GM03348 (cell line): ENCODE measurements at places on chromosomes 1 and 21.

- peak; percentile 89 for DNase-seq
Measured at GRCh38 chr1:241998412-241998921, 431 bp downstream of the MAP1LC3C start.

GRCh38 chr1:117566556-117566955, 39.3 kb upstream of the TENT5C start:
- no peak for DNase-seq

- DNase-seq, result no peak
Measured at GRCh38 chr1:2337501-2337900, 53.9 kb downstream of the MORN1 start.

GRCh38 chr1:32350785-32351398, 11.4 kb downstream of the FAM229A start:
- DNase-seq, result peak; percentile 93

GRCh38 chr1:187634940-187635339, 806.2 kb downstream of the PLA2G4A start:
- DNase-seq, result no peak

- DNase-seq, result no peak
Measured at GRCh38 chr1:113243529-113243928, 146.8 kb upstream of the MAGI3 start.

DNA sequence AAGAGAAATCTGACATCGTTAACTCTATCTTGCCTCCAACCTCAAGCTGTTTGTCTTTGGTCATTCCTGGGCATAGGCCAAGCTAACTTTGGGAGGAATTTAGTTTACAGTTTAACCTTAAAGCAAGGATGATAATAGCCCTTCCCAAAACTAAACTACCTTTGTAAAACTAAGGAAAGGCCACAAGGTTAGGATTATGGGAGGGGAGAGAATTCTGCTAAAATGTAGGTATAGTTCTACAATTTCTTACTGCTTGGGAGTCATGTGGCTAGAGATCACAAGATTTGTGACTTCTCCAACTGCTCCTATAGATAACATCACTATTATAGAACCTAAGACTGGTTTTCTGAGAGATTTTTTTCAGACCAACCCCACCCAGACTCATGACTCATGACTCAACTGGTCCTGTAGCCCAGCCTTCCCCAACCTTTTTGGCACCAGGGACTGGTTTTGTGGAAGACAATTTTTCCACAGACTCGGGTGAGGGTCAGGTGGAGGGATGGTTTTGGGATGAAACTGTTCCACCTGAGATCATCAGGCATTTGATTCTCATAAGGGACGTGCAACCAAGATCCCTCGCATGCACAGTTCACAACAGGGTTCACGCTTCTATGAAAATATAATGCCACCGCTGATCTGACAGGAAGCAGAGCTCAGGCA, 70.7 kb upstream of the MUTYH start:
- DNase-seq, result no peak

GRCh38 chr1:67599085-67599484, 85.9 kb upstream of the GADD45A start:
- peak; percentile 36 for DNase-seq

DNA sequence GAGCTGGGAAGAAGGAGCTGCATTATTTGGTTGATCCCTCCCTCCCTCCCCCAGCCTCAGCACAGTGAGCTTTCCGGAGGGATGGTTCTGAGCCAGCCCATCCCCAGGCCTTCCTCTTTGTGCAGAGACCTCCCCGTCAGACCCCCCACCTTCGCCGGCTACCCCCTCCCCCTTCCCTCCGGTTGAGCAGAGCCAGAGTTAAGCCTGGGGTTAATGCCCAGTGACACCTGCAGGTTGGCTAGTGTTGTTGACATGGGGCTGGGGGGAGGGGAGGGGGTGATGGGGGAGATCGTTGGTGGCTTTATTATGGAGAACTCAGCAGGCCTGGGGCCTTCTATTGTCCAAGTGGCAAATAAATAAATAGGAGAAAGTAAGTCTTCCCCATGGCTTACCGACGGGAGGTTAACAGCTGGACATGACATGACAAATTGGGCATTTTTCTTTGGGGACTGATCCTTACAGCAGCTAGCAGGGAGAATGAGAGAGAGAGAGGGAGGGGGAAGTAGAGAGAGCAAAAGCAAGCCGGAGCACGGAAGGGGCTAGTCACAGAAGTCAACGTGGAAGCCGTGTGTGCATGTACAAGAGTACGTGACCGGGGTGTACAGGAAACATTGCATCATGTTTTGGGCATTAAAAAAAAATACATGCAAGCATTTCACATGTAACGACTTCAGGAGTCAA, 131.1 kb downstream of the TMEM53 start:
- DNase-seq, result no peak

DNA sequence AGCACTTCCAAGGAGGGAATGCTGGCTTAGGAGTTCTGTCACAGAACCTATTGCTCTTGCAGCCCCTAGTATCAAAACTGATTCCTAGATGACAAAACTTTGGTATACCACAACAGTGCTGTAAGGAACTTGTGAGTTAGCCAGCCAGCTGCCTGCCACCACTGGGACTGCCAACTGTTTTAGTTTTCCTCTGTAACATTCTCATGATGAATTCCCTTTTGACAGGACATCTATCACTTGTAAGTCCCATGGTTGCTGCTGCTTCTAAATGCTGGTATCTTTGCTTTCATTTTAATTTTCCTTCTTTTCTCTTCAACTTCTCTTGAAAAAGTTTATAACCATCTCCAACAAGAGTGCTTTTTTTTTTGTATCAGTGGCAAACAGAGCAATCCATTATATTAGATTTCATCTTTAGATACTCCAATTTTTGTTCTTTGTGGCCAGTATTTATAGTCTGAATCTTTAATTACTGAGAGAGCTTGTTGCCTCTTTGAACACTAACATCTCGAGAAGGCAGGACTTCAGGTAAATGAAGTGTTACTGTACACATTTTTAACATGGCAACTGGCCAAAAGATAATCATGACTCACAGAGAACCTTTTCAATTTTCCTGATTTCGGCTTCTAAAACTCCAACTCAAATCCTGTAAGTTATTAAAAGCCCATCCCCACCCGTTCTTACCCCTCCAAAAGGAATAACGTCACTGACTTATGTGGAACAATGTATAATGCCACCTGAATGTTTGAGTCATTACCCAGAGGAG, 19.8 kb downstream of the DBT start:
- no peak for DNase-seq

- peak; percentile 84 for DNase-seq
Measured at GRCh38 chr1:6519935-6520671, 28.6 kb upstream of the PLEKHG5 start.

GRCh38 chr1:35619237-35620121, 21.8 kb downstream of the PSMB2 start:
- no peak for DNase-seq

DNA sequence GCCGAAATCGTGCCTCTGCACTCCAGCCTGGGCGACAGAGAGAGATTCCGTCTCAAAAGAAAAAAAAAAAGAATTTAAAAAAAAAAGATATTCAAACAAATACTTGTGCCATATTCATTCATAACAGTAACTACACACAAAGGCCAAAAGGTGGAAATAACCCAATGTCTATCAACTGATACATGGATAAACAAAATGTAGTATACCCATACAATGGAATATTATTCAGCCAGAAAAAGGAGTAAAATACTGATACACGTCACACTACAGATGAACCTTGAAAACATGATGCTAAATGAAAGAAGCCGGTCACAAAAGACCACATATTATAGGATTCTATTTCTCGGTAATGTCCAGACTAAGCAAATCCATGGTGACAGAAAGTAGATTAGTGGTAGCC, 109.4 kb upstream of the SOD1 start:
- no peak for DNase-seq

DNA sequence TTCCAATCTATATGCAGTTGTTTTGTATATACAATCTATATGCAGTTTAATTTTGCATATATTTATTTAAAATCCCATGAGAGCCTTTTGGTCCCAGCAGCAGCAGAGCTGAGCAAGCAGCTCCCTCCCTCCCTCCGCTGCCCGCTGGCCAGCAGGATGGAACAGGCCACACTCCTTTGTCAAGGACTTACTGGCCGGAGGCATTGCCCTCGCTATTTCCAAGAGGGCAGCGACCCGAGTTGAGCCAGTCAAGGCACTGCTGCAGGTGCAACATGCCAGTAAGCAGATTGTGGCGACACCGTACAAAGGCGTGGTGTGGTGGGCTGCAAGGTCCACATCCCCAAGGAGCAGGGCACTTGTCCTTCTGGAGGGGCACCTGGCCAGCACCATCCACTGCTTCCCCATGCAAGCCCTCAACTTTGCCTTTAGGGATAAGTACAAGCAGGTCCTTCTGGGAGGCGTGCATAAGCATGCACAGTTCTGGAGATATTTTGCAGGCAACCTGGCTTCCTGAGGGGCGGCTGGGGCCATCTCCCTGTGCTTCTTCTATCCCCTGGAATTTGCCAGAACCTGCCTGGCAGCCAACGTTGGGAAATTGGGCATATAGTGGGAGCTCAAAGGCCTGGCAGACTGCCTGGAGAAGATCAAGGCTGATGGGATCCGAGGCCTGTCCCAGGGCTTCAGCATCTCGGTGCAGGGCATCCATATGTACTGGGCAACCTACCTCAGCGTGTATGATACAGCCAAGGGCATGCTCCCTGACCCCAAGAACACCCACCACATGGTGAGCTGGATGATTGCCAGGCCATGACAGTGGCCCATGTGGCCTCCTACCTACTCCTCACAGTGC, 92.2 kb downstream of the OSBPL9 start:
- DNase-seq, result no peak

- no peak for DNase-seq
Measured at GRCh38 chr1:246295968-246296367, 211.1 kb downstream of the SMYD3 start.

DNA sequence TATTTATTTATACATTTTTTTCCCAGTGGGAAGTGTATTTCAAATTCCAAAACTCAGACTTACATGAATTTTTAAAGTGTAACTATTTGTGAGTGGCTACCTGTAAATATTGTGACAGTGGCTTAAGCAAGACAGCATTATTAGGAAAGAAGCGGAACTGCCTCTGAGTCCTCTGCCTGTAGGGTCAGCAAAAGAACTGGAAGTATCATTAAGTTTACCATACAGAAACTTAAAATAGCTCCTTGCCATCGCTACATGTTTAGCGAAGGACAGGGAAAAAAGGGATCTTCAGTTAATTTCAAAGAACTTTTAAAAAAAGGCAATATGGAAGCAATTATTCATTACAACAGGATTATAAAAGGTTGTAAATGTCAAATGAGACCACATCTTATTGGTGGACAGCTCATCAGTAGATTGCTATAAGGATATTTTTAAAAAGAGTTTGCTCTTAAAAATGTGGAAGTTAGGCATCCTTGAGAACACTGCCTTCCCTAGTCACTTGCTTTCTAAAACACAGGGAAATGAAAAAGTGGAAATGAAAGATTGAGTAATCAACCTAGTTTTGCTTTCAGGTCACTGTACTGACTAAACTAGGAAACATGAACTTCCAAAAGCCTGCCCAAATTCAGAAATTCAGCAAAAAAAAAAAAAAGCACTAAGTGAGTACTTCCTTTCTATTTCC, 39.2 kb downstream of the NSL1 start:
- peak; percentile 47 for DNase-seq

DNA sequence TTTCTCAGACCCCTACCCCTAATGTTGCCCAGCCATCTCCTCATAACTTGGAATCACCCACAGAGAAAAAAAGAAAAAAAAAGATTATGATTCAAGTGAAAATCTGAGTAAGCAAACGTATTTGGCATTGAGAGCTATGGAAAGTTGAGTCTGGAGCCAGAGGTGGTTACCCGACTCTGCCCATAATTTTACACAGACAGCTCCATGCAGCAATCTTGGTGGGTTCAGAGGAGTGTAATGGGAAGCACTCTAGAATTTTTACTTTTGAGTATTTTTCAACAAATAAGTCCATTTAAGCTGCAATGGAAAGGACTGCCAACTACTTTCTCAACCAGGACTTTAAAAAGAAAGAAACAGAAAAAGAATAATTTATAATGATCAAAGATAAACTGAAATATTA, 62.7 kb downstream of the ZC3H11B start:
- no peak for DNase-seq

DNA sequence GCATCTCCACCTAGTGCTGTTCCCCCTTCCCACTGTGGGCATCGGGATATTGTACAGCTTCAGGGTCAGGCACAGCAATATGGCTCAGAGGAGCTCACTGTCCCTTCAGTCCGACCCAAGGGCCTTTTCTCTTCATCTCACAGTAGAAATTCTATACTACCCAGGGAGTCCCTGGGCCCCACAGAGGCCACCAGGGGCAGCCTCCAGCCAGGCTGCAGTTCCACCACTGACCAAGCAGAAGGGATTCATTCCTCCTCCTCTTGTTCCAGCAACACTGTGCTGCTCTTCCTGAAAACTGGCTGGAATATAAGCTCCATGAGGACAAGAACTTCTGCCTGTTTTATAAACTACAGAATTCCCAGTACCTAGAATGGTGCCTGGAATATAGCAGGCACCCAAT, 70.5 kb downstream of the CD34 start:
- DNase-seq, result no peak

- DNase-seq, result peak; percentile 63
Measured at GRCh38 chr1:19384113-19384512, 72.0 kb downstream of the SLC66A1 start.

DNA sequence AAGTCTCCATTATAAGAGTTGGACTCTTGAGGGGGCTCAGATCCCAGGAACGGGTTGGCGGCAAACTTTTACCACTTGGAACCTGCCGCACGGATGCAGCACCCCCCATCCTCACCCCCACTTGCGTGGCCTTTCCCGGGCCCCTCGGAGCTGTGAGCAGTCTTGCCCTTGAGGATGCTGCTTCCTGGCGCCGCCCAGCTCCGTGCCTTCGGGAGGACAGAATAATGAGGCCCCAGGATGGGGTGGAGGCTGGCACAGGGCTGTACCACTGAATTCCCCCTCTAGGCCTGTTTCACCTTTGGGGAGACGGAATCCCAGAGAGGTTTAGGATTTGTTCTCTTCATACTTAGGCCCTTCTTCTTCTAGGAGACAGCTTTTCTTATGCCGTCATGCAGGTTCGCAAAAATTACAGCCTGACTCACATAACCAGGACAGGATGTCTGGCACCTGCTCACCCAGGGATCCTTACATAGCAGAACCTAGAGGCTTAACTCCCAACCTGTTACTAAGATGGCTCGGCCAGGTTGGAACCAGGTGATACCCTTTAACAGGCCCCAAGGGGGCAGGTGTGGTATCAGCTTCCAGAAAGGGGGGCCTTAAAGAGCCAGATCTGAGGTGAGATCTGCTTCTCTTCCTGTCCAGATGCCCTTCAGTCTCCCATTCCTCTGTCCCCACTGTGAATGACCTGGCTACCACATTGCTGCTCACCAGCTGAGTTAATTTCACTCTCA, 1.5 kb downstream of the TRNP1 start:
- peak; percentile 54 for DNase-seq

GRCh38 chr21:36188081-36188681, 31.6 kb downstream of the DOP1B start:
- no peak for DNase-seq

- no peak for DNase-seq
Measured at GRCh38 chr1:231699784-231700183, 73.2 kb downstream of the DISC1 start.

GRCh38 chr1:84299536-84300170, 1.9 kb upstream of the SAMD13 start:
- DNase-seq, result no peak
